ENCODE measurements at places on chromosomes 16 and 17.

GRCh38 chr16:69424935-69425784 lies 741 bp downstream of the CYB5B start:
- no peak for DNase-seq

- DNase-seq: no peak
Measured at GRCh38 chr16:86653285-86654006, 75.1 kb downstream of the FOXL1 start.

- no peak for DNase-seq
Measured at GRCh38 chr17:78395155-78395554, 16.7 kb downstream of the PGS1 start.

DNA sequence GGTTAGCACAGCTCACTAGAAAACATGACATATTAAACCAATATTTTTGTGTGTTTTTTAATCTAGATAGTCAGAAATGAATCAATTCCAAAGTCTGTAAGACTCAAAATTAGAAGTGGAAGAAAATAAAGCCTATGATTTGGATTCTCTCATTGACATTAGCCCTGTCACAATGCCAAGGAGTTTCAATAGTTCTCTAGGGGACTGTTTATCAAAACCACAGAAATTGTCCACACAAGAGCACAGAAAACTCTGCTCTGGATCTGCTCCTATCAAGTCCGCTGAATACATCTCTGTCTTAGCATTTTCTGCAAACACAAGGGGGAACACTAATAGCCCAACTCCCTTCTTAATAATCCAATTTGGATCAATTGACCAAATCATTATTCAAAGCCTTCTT lies 152.0 kb downstream of the HS3ST3B1 start:
- no peak for DNase-seq

DNA sequence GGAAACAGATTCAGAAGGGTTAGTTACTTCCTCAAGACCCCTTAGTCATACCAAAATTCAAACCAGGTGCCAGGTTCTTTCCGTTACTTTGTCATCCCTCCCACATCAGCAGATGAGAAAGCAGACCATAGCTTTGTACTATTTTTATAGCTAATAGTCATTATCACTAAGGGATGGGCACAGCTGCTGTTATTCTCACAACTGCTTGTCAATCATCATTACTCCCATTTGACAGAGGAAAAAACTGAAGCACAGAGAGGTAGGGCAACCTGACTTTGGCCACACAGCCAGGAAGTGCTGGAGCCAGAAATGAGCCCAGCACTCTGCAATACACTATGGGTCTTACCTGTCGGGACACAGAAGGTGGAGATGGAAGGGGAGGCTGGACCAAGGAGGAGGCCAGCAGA lies 30.0 kb downstream of the TEKT5 start:
- no peak for DNase-seq

- no peak for DNase-seq
Measured at GRCh38 chr16:11162586-11163268, 93.3 kb downstream of the SOCS1 start.

DNA sequence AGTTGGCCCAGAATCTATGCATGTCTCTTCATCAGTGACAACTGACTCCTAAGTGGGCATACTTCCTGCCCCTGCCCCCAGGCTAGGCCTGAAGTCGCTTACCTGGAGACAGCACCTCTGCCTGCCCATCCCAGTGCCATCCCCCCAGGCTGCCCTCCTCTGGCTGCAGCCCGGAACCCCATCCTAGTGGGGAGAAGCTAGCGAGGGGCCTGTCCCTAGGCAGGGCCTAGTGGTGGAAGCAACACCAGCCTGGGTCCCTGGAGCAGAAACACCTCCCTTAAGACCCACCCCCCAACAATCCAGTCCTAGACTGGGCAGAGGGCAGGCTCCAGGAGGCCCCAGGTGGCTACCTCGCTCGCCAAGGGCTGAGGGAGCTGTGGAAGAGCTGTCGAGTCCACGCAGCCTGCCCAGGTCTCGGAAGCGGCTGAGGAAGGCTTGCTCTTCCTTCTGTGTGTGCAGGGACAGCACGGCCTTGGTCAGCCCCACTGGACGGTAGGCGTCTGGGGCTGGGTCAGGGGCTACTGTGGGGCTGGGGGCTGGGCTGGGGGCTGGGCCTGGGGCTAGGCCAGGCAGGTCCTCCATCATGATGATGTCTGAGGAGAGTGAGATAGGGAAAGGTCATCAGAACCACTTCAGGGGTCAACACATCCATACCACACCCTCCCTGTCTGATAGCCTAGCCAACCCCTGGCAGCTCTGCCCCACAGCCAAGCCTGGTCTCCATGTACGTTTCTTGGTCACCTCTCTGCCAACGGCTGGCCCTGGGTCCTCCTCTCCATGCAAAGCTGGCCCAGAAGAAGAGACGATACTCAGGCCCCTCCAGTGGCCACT lies 7.6 kb downstream of the PER1 start:
- DNase-seq: no peak

- no peak for DNase-seq
Measured at GRCh38 chr16:26643519-26643918, 423.2 kb upstream of the C16orf82 start.

DNA sequence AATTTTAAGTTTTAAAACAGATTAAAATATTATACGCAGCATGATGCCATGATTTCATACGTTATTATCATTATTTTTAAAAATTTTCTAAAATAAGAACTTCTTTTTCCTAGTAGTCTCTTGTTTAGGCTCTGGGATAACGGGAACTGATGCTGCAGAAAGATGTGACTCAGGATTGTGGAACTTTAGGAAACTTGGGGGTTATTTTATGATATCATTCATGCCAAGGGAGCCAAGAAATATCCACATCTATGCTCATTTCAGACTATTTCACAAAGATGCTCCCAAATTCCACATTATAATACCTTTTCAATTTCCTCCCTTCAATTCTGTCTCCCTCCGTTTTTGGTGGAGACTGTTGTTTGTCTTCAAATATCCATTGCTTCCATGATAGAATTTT lies 236.4 kb downstream of the HS3ST3A1 start:
- no peak for DNase-seq

DNA sequence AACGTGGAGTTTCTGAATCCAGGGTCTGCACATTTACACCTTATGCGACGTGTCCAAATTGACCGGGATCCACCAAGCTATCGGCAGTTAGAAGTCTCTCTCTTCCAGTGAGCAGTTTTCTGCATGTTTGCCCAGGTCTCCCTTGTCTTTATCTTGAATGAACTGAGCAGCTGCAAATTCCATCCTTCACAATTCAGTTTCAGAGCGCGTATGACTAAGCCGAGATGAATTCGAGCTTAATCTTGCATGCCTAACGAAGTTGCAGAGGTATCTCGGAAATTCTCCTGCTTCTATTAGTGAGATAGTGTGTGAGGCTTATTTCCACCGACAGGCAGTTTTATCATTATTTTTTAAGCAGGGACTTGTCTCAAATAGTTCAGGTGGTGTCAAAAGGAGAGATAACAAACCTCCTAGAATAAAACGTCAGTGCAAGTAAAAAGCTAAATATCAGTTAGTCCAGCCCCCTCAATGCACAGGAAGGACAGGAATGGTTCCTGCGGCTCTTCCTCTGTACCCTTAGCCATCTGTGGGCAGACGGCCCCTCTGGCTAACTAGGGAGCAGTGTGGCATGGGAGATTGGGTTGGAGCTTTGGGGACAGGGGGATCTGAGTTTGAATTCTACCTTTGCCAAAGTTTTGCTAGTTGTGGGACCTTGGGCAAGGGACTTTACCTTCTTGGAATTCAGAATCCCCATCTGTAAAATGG lies 93.0 kb upstream of the GPR139 start:
- DNase-seq: no peak

Data from globus pallidus (tissue), 1 donor.